ENCODE measurements at places on chromosomes 6 and 20.

DNA sequence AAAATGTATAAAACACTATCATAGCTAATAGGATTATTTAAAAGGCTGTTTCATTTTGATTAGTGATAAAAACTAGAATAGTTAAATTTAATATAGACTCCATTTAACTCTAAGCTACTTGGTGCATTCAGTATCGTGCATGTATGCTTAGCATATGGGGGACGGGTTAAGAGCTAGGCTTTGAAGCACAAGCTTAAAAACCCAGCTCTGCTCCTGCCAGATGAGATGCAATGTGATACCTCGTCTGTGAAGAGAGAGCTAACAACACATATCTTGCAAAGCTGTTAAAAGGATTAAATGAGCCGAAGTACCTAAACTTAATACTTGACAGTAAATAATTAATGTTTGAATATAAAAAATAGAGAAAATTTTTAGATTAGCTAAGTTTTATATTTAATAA, 42.2 kb downstream of the DTNBP1 start:
- no peak for DNase-seq

DNA sequence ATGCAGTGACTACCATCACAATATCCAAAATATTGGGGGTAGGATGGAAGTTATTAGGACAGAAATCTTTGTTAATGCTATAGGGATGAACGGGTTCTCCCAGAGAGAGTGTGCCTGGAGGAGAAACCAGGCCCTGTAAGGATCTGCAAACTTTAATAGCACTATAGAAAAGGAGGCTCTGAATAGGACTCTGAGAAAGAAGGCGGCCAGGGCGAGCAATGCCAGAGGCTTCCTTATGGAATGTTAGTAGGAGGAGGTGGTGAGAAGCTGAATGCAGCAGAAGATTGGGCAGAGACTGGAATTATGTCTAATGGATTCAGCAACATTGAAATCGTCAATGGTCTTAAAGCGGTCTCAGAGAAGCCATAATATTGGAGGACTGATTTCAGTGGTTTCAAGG, 84.6 kb upstream of the SYNDIG1 start:
- DNase-seq, result no peak

DNA sequence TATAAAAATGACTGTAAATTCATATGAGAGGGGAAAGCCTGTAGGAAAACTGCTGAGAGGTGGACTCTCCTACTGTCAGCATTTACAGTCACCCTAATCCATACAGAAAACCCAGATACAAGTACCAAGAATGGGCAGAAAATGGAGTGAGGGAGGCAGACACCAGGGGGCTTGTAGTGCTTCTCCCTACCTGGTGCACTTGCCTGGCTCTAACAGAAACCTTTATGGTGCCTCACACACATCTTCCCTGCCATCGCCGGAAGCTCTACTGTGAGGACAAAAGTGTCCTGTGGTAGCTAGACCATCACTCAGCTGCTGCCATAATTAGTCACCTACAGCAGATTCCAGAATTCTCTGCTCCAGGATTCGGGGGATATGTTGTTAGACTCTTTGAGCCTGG, 441.3 kb downstream of the TFAP2B start:
- DNase-seq, result no peak

- no peak for DNase-seq
These were observed 71.2 kb upstream of the ZMYND8 start for GRCh38 chr20:47427746-47428145.

GRCh38 chr20:34185766-34186620, 55.2 kb upstream of the ASIP start:
- no peak for DNase-seq

DNA sequence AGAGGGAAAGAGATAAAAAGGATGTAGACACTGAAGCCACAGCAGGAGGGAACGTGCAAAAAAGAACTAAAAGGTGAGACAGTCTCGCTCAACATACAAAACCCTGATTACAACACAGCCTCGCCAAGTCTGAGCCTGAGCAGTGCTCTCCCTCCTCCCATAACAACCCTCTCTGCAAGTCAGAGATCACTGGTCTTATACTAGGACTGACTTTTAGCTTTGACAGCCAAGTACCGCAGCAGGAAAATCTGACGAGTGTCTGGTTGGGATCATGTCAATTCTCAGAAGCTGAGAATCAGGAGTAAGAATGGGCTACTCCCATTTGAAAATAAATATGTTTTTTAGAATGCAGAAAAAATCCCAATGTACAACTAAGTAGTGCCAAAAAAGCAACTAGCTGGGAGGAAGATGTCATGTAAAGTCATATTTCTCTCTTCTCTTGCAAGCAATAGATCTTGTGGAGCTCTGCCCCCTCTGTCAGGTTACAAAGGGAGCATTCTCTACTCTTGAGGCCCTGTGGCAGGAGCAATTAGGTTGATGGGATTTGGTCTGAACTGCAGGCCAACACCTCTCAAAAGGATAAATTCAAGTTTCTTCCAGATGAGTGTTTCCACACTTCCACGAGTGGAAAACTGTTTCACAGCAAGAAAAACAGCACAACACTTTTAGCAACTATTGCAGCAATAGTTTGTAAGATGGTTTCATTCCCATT, 118.9 kb upstream of the COL21A1 start:
- DNase-seq, result peak; percentile 69

DNA sequence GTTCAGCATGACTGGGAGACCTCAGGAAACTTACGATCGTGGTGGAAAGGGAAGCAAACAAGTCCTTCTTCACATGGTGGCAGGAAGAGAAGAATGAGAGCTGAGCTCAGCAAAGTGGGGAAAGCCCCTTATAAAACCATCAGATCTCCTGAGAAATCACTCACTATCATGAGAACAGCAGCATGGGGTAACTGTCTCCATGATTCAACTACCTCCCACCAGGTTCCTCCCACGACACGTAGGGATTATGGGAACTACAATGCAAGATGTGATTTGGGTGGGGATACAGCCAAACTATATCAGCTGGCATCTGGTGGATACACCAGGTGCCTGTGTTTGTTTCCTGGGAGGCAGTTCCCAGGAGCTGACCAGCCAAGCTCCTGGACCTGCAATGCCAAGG, 4.9 kb downstream of the DDO start:
- DNase-seq, result no peak

GRCh38 chr6:29651413-29652197, 5.3 kb upstream of the MOG start:
- DNase-seq, result peak; percentile 53

Measured in eye (tissue), 1 donor.